ENCODE measurements at places on chromosomes 12 and 14. TPM values are rescaled to one million over a fixed set of nuclear protein-coding genes. Genes with fewer than 3 reads are reported as not detected.

- no peak for DNase-seq
Observed at GRCh38 chr14:21518725-21519124, 7.4 kb downstream of the SALL2 start.

GRCh38 chr12:53492188-53492587 lies 7.1 kb downstream of the MAP3K12 start:
- no peak for DNase-seq

DNA sequence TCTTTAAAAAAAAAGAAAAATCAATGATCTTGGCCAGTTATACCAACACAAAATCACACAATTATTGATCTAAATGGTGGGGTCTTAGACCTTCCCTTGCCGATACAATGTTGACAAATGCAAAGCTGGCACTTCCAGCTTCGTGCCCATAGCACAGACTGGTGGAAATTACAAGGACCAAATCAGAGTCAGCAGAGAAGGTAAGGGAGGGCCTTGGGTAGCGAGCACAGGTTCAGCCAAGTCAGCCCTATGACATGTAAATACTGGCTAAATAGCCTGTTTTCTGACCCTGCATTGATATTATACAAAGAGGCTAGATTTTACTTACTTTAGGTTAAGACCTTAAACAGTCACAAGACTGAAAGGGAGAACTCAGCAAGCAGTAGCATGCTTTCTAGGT lies 30.3 kb upstream of the WDR89 start:
- DNase-seq: no peak

DNA sequence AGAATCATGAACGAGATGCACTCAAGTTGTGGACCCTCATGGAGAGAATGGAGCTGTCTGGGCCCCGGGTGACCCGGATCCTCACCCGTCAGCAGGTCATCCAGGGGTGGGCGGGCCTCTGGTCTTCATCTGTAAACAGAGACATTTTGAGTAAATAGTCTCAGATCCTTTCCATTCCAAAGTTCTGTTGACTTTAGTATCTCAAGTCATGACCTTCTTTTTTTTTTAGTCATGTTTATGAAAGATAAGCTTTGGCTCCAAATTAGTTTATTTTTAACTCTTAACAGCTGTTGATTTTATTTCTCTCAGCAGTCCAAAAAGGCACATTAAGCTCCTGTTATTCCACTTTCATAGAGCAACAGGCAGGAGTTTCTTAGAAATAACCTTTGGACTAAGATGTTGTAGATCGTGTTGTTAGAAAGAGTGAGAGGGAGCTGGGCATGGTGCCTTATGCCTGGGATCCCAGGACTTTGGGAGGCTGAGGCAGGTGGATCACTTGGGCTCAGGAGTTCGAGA lies 48.9 kb upstream of the AMN start:
- no peak for DNase-seq

- no peak for DNase-seq
Observed at GRCh38 chr14:60482743-60483142, 3.1 kb downstream of the C14orf39 start.

DNA sequence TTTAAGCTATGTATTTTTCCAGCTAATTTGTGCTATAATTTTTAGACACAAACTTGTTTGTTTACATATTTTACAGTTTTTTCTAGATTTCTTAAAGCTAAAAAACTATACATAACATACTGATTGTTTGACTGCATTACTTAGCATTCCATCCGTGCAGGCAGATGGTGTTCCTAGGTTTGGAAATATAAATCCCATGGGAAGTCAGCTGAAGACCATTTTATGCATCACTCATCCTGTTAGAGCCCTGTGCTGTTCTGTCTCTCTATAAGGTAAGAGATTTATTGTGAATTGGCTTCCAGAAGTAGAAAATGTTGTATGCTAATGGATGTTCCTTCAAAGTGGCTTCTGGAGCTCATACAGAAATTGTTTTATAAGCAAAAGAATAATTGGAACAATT lies 31.1 kb downstream of the RMST start:
- DNase-seq: no peak

DNA sequence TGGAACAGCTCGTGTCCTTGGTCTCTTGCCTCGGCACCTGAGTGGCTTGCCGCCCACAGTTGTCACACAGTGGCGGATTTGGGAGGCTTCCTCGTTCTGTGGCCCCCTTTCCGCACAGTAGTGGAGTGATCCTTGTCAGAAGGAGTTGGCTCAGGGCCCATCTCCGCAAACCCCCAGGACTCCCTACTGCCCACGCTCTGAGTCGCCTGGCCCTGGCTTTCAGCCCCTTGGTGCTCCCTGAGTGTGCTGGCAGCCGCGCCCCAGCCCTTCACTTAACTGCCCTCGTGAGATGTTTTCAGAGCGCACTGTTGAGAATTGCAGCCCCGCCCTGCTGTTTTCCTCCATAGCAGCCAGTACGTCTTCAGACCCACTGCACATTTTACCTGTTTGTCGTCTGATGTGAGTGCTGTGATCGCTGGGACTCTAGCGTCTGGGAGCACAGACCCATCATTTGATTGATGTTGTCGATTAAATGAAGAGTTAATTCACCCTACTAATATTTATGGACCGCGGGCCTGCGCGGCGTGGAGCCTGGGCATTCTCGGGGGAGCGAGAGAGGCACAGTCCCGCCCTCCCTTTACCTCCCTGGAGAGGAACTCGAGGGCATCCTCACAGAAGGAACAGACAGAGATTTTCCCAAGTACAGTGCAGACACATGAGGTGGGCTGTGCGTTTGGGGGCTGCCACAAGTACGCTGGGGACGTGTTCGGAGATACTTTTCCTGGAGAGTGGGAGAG lies 91.8 kb downstream of the DDX51 start:
- no peak for DNase-seq

GRCh38 chr12:96329545-96329944 lies 70.7 kb downstream of the CDK17 start:
- DNase-seq: no peak

GRCh38 chr12:41917938-41918341 lies 226.7 kb downstream of the GXYLT1 start:
- no peak for DNase-seq

DNA sequence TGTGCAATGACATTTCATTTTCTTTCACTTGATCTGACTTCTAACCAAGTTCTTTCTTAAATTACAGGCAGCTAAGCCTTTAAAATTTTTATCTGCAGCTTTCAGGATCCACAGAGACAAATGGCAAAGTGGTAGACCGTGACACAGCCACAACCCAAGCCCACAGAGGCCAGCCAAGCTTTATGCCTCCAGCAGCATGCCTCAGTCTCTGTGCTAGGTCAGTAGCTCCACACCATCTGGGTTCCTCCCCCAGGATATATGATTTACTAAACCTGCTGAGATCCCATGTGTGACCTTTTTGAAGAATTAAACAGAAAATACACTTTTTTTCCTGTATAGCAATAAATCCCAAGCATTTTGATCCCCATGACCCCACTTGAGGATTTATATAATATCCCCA lies 290.4 kb upstream of the CAND1 start:
- DNase-seq: no peak

DNA sequence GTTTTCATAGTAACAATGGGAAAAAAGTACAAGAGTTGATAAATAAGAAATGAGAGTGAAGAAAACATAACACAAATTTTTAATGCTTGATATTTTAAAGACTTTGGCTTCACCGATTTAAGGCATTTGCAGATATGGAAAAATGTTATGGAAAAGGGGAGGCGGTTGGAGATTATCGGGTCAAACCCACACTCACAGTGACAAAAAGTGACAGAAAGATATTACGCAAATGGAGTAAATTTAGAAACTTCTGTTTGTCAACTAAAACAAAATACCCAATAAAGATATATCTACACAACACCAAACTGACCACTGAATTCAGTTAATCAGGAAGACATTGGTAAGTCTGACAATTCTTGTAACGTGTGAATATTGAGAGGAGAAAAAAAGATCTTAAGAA lies 2.5 kb downstream of the PPP1R12A start:
- no peak for DNase-seq

- DNase-seq: no peak
Observed at GRCh38 chr12:59657266-59657665, 61.4 kb downstream of the SLC16A7 start.

GRCh38 chr14:106556665-106557289 lies 1030.4 kb downstream of the TMEM121 start:
- peak; percentile 88 for DNase-seq

DNA sequence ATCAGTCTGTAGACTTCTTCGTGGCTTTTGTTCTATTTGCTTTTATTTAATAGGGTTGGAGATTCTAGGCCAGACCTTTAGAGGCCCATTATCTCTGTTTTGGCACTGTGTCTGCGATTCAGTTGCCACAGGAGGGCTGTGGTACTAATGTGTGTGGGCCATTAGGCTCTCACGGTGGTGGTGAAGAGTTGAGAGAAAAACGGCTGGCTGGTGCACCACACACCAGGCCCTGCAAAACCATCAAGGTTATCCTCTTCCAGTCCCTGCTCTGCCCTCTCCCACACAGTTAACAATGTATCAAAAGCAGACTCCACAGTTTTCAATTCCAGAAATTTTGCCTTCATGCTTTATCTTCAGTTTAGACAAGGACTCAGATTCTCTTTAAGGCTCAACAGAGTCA lies 97.7 kb downstream of the MYF5 start:
- no peak for DNase-seq

- no peak for DNase-seq
Observed at GRCh38 chr12:23947395-23947794, 2.1 kb downstream of the SOX5 start.

DNA sequence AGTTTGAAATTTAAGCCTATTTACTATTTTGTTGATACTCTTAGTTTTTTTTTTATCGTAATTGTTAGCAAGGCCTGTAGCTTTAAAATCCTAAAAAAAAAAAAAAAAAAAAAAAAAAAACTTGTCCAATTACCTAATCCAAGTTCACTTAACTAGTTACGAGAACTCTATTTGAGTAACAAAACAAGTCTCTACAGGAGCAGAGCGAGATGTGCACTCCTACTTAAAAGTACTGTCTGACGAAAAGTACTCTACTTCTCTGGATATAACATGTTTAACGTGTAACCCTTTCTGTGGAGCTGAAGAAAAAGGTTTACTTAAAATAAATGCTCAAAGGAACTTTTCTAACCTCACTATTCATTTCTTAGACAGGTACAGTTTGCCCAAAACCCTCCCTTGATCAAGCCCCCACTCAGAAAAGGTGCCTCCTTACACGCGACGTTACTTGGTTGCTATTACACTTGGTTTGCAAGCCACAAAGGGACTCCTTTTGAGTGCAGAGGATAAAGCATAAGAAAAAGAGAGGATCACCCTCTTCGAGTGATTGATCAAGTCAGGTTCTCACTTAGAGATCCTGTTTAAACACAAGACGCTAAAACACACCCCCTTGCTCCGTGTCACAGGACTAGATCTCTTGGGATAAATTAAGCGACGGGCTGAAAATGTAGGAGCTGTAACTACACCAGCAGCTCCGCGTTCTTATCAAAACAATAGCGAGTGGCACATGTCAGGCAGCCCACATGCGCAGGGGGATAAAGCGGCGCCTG lies 2.2 kb downstream of the BAZ1A start:
- DNase-seq: peak; percentile 18

GRCh38 chr14:92565040-92565717 lies 51.6 kb downstream of the RIN3 start:
- no peak for DNase-seq

DNA sequence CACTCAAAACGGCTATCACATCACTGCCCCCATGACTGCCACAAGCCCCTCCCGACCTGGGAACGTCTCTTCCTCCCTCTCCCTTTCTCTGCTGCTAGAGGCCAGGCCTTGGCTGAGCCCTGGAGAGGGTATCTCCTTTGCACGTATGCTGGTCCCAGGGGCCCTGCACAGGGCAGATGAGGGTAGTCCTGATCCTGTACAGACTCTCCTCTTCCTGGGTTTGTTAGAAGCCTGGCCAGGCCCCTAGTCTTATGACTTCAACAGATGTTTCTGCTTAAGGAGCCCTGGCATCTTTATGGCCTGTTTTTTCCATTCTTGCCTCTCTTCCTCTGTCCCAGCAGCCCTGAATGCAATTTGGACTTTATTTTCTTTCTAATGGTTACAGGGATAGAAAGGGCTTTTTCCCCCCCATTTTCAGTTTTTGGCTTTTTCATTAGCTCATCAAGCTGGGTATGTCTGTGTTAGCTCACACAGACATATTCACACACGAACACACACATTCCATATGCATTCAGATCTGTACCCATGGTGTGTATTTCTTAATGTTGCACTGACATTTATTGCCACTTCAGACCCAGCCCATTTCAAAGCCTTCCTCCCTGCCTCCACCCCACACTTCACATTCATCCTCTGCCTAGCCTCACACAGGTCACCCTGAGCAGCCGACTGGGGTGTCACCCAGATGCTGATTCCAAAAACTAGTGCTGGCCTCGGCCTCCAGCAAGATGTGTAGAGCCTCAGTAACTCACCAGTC lies 203.2 kb downstream of the ZFP36L1 start:
- no peak for DNase-seq

Gene MYBPC1
- not detected for total RNA-seq

Gene GALNT8
- total RNA-seq: 0.60 TPM

Gene SETD3
- 50.7 TPM for total RNA-seq

Gene TMEM119
- not detected for total RNA-seq

Gene SLC24A4
- not detected for total RNA-seq
